ENCODE measurements at places on chromosomes 4 and X.

- no peak for DNase-seq
These were observed 846.7 kb upstream of the EPHA5 start for GRCh38 chr4:66516940-66517339.

GRCh38 chr4:73450398-73451004, 14.5 kb downstream of the AFP start:
- DNase-seq = peak; percentile 52

DNA sequence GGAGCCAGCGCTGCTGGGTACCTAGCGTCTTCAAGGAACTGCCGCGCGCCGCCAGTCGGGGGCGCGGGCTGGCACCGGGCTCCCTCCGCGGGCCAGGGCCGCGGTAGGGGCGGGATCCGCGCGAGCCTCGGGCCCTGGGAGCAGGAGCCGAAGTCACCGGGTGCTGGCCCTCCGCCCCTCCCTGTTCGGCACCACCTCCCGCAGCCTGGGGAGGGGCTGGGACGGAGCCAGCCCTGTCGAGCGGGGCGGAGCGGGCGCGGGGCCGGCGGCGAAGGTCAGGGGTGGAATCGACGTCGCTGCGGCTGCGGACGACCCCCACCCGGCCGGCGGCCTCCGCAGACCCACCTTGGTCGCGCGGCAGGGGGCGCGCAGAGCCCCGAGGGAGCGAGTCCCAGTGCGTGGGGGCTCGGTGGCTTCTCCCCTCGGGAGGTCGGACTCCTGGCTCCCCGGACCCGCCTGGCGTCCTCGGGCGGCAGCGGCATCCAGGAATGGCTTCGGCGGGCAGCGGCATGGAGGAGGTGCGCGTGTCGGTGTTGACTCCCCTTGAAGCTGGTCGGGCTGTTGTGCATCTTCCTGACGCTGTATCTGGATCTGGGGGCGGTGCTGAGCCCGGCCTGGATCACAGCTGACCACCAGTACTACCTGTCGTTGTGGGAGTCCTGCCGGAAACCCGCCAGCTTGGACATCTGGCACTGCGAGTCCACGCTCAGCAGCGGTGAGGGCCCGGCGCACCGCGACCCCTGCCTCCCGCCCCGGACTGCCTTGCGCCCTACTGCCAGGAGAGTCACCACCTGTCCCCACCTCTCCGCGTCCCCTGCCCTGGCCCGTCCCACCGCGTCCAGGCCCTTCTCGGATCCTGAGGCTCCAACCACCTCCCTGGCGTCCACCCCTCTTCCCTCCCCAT, 50.5 kb upstream of the FAM47C start:
- no peak for DNase-seq

DNA sequence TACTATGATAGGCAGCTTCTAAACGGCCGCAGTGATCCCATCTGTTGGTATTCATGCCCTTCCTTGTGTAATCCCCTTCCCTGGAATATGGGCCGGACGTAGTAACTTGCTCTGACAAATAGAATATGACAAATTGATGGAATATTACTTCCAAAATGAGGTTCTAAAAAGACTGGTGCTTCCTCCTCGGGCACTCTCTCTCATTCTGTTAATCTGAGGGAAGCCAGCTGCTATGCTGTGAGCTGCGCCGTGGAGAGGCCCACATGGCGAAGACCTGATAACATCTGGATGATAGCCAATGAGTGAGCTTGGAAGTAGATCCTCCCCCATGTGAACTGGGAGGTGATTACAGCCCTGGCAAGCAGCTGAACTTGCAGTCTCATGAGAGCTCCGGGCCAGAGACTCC, 27.2 kb upstream of the SLC25A4 start:
- DNase-seq = peak; percentile 81

- no peak for DNase-seq
These were observed 9.0 kb upstream of the PIM2 start for GRCh38 chrX:48927736-48928382.

DNA sequence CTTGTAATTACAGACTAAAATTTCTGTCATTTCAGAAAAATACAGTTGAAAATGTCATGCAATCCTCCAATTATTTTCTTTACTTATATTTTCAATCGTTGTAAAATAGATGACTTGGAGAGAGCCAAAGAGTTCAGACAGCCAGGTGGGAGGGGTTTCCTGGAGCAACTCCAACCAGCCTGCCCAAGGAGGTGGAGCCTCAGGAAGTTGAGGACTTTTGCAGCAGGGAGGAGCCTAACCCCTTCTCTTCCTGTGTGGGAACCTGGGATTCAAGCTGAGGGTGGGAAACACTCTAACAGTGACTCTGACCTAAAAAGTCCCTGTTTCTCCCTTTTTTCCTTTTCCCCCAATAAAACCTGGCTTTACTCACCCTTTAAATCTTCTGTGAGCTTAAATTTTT, 72.2 kb upstream of the GABRG1 start:
- DNase-seq = no peak

DNA sequence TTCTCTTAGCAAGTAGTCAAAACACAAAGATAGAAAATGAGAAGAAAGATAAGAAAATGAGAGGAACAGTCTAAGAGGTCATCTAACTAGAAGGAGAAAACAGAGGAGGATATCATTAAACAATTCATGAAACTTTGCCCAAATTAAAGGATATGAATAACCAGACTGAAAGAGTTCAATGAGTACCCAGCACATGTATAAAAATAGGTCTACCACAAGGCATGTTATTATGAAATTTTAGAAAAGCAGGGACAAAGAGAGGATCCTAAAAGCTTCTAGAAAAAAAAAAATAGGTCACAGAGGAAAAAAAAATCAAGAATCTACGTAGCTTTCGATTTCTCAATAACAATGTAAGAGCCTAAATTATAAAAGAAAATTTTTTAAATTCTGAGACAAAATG, 118.5 kb downstream of the WDFY3 start:
- no peak for DNase-seq

GRCh38 chr4:153909672-153910071, 120.8 kb upstream of the SFRP2 start:
- no peak for DNase-seq

- DNase-seq = no peak
These were observed 152.1 kb upstream of the VCX start for GRCh38 chrX:7690842-7691241.

DNA sequence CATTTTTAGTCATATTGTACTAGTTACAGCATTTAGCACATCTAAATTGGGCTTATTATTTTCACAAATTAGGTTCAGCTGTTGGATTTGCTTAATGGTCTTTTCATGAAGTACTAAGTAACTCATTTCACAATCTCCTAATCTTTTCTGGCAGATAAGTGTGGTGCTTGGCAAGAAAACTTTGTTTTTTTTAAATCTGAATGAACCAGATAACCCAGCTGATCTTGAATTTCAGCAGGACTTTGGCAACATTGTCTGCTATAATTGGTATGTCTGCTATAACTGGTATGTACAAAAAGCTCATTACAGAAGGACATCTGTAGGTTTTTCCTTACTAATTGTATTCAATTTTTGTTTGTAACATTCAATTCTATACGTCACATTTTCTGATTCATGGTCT, 22.7 kb downstream of the WDR19 start:
- DNase-seq = no peak

DNA sequence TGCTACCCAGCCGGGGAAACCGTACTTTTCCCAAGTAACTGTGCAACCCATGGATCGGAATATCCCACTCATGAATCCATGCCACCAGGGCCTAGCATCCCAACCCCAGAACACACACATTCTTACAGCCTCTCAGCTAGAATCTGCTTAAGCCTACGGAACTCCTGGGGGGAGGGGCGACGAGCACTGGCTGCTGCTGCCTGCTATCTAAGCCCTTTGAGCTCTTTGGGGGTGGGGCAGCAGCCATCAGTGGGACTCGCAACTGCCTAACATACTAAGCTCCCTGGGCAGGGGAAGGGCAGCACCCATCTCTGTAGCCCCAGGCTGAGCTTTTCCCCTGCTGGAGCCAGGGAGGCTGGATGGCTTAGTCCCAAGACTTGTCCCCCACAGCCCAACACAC, 28.6 kb downstream of the NUDT10 start:
- DNase-seq = no peak

- no peak for DNase-seq
These were observed 924.3 kb upstream of the SLIT2 start for GRCh38 chr4:19327364-19327763.

GRCh38 chr4:6696611-6697010, 2.9 kb downstream of the S100P start:
- DNase-seq = no peak

- DNase-seq = no peak
These were observed 66.0 kb upstream of the FAT1 start for GRCh38 chr4:186789651-186790050.

- no peak for DNase-seq
These were observed 15.0 kb upstream of the MTNR1A start for GRCh38 chr4:186570193-186570996.

- DNase-seq = no peak
These were observed 133.4 kb upstream of the MSX1 start for GRCh38 chr4:4726051-4726450.

DNA sequence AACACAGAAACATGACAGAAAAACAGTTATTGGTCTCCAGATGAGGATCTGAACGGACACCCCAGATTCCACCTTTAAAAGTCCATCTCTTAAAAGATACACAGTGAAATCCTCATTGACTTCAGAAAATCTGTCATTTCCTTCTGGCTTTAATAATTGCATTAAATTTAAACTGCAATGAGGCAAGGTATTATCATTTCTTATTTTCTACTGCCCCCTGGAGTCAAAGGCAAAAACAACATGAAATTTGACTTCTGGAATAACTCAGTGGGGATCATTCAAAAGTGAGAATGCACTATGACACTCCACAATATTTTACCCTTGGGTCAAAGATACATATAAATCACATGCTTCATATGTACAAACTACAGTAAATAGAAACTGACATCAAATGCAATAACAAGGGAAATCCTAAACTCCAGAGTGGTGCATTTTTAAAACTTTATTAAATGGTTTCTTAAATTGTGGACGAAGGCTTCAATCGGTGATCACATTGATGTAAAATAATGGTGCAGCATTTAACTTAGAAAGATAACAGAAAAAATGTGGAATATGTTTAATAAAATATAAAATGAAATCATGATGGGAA, 56.4 kb upstream of the SPANXN1 start:
- DNase-seq = no peak

DNA sequence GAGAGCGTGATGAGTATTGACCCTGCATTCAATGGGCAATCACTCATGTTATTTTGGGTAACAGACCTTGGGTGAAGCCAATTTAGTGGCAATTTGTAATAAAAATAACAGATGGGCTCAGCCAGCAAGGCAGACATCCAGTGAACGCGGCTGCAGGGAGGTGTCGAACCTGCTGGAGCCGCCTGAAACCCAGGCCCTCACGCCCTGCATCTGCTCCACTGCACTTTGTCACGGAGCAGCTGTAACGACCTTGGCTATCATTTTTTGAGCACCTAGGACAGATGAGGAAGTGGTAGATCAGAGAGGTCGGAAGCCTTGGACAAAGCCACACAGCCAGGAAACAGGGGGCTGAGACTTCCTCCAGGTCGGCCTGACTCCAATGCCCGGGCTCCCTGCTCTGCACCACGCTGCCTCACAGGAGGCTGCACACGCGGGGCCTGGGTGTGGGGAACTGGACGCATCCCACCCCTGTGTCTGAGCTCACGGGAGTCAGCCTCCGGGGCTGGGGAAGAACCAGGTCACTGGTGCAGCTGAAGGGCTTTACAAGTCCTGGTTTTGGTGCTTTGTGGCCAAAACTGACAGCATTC, 19.4 kb downstream of the HMX1 start:
- DNase-seq = peak; percentile 14

DNA sequence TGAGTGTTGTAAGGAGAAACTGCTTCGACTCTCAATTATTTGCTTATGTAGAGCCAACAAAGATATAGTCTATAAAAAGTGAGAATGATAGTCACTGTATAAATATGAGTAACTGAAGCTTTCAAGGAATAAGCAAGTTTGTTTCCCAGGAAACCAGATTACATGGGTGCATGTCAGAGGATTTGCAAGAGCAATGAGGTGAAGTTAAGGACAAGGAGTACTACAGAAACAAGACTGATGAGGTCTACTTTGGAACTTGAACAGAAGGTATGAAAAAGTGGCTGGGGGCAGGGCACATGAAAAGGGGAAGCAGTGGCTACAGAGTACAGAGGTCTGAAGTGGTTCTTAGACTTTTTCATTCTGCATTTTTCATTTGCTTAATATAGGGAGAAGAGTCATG, 321.0 kb upstream of the CXXC4 start:
- no peak for DNase-seq

- no peak for DNase-seq
These were observed 214.2 kb downstream of the GPC3 start for GRCh38 chrX:133771086-133771646.

DNA sequence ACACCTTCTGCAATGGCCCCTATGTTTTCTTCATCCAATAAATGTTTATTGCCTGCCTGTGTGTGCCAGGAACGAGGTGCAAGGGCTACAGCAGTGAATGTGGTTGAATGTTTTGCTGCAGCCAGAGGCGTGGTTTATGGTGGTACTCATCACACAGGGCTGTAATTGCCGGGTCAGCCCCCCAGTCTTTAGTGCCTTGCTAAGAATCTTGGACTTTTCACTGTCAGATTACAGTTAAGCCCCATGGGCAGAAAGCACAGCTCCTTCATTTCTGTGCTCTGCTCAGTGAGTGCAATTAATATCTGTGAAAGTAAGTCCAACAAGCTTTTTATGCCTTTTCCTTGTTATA, 67.8 kb downstream of the TAPT1 start:
- DNase-seq = no peak

DNA sequence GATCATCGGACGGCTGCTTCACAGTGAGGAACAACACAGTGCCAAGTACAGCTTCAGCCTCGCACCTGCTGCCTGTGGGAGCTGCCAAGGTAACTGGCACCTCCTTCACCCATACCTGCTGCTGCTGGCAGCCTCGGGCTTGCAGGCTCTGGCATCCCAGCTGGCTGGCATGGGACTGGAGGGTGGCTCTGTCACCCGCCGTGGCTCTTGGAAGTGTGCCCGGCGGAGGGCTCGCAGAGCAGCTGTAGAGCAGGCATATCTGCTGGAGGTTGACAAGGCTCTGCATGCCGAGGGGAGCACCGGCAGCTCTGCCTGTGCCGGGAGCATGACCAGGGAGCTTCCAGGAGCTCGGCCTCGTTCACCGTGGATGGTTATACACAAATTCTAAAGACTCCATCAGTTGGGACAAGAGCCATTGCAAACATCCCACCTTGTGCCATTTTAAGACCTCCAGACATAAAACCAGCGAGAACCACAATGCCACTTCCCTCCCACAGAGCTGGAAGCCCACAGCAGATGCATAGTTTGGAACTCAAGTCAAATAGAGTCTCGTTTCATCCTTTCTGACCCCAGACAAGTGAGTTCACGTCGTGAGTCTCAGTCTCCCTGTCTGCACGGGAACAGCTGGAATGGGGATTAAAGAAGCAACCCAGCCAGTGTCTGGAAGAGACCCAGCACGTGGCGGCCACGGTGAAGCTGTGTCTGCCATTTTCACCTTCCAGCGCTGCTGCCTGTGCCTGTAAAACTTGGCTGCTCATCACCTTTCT, 84.3 kb upstream of the PSAPL1 start:
- peak; percentile 88 for DNase-seq

DNA sequence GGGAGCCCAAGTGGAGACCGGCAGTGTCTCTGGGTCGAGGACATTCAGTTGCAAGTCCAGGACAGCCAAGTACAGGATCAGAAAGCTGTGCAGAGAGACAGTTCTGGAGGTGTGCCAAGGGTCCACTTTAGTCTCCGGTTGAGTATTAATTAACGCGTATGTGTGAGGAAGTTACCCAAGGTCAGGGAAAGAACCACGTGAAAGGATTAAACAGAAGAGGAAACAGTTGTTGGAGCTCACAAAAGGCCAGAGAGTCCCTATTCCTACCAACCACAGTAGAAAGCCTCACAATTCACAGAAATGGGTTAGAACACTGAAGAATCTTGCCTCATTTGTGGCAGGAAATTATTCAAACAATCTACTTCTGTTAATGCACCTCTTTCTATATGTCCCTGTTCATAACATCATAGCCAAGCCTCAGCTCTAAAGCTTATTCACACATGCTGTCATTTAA, 17.9 kb upstream of the NSUN7 start:
- no peak for DNase-seq
